ENCODE measurements at places on chromosomes 5 and 9.

DNA sequence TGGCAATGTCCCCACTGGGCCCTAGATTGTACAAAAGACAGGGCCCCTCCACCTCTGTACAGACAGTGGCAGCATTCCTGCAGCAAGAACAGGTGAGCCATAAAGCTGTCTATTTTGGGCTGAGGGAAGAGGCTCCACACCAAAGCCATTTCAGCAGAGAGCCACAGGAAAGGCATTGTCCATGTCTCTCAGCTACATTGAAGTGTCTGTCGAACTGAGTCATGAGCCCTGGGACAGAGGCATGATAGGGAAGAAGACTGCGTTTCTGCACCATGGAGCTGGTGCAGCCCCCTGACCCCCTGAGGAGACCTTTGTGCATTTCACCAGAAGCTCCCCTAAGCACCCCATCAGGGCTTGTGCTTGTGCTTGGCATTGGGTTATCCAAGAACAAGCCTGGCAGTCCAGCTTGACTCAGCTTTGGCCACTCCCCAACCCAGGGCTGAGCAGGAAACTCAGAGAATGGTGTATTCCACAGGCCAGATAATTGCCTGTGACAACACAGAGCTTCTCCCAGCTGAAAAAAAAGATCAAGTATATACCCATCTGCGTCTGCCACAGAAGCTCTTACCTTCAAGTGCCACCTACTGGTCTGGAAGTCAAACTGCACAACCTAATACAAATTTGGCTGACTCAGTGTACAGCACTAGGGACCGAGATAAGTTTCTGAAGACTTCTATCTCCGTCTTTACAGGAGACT lies 5.9 kb upstream of the FRMD3 start:
- no peaks in the 10 kb centered on the region for H3K27me3 ChIP-seq
- H3K4me3 ChIP-seq = no peak overlapping the region
- H3K27ac ChIP-seq = no peak overlapping the region
- no peak for DNase-seq

DNA sequence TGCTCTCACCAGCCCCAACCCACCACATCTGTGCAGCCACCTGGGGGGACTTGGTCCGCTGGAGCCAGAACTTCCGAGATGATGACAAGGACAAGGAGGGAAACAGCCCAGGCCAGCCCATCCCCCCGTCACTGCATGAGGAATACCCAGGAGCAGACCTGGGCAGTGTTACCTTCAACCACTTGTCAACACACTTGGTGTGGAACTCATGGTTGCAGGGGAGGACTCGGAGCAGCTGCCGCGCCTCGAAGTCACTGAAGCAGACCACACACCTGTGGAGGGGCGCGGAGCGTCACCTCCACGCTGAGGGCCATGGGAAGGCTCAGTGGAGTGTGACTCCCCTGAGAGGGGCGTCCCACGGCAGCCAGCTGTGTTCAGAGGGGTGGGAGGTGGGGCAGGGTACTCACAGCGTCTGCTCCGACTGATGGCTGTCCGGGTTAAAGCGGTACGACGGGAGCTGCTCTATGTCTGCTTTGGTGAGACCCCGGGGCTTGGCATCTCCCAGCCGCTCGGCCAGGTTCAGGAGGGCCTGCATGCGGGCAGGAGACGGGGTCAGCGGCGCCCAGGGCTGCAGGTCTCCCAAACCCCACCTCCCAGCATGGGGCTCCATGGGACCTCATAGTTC lies 8.0 kb downstream of the RNF44 start:
- no peaks in the 10 kb centered on the region for H3K36me3 ChIP-seq
- H3K27ac ChIP-seq = no peak overlapping the region
- peaks cover 10% of the 10 kb centered on the region for H3K4me1 ChIP-seq
- DNase-seq = no peak
- H3K4me3 ChIP-seq = no peak overlapping the region

DNA sequence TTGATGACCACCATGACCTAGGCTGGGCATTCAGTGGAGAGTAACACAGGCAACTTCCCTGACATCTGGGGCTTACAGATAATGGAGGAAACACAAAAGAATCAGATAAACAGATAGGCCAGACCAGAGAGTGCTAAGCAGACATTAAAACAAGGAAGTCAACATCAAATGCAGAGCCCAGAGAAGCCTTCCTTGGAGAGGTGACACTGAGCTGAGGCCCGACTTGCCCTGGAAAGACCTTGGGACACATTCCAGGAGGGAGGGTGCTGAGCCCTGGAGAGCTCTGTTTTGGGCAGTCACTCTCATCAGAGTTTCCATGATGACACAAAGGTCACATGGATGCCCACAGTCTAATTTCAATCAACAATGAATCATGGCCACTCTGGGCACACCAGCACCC lies 31.9 kb upstream of the C5orf58 start:
- H3K36me3 ChIP-seq = no peaks in the 10 kb centered on the region
- DNase-seq = no peak
- H3K4me1 ChIP-seq = no peaks in the 10 kb centered on the region
- H3K4me3 ChIP-seq = no peak overlapping the region

GRCh38 chr5:102911973-102912372 lies 156.9 kb downstream of the PAM start:
- H3K27ac ChIP-seq = no peak overlapping the region
- DNase-seq = no peak
- no peak overlapping the region for H3K4me3 ChIP-seq
- peaks cover 8% of the 10 kb centered on the region for H3K4me1 ChIP-seq
- no peaks in the 10 kb centered on the region for H3K36me3 ChIP-seq
- no peaks in the 10 kb centered on the region for H3K27me3 ChIP-seq

Data from ovary (tissue), 10 donors.